ENCODE measurements at places on chromosomes 2 and 18.

DNA sequence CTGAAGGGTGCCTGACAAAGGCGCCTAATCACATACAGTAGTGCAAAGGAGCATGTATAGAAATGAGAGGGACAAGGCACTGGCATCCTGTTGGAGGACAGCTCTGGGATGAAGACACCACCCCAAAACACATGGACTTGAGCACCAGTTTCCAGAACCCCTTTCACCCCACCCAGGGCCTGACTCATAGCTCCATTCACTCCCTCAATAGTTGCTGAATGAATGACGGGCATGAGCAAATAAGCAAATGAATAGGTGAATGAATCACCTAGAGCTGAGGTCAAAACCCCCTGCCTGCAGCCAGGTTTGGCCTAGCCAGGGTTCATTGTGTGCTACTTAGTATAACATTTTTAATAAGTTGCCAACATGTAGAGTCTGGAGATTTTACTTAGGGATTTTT is 66.3 kb downstream of the NRP2 start:
- no peak for DNase-seq

DNA sequence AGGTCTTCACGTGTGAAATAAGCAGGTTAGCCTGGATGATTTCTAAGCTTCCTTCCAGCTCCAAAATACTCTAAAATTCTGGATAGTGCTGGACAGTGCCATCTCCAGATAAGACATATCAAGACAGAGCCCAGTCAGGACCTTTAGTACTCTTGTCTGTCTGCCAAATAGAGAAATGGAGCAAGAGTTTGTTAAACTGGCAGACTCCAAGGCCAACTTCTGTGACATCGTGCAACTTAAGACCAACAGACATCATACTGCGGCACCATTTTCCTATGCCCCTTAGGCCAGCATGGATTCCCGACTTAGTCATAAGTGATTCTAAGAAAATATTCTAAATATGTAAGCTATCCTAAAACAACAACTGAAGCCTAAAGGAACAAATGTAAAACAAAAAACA is 118.6 kb downstream of the RBMS1 start:
- no peak for DNase-seq

GRCh38 chr2:190031969-190032618 is 30.4 kb downstream of the MSTN start:
- no peak for DNase-seq

DNA sequence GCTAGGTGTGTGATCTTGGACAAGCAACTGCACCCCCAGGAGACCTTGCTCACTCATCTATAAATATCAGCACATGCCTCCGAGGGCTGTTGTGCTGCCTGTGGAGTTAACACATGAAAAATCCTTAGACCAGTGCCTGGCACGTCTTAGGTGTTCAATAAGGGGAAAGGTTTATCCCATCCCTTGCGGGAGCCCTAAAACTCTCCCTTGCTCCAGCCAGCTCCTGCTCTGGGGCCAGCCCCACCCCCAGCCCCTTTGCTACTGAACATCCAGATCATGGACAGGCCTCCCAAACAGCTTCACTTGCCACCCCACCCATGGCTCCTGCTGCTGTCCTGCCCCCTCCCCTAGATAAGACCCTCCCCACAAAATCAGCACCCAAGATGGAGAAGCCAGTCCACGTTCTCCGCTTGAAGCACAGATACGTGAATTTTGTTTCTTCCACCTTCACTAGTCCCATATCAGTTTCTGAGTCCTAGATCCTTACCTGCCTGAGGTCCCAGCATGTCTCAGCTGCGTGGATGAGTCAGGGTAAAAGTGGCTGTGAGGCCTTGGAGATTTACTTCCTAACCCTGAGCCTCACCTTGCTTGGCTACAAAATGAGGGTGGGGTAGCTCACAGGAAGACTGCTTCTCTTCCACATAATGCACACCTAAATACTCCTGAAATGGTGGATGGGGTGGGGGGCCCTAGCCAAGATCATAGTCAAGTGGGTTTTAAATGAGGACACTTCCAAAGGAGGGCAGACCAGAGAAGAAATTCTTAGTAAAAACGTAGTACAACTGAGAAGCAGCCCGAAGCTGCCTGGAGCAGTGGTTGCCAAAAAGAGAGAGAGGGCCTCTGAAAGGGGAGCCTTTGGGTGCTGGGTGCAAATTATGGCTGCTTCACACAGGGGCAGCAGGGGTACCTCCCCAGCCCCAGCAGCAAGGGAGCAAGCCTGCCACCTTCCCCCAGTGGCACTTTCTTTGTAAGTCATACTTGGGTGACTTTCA is 40.4 kb downstream of the C1QL2 start:
- DNase-seq, result no peak

DNA sequence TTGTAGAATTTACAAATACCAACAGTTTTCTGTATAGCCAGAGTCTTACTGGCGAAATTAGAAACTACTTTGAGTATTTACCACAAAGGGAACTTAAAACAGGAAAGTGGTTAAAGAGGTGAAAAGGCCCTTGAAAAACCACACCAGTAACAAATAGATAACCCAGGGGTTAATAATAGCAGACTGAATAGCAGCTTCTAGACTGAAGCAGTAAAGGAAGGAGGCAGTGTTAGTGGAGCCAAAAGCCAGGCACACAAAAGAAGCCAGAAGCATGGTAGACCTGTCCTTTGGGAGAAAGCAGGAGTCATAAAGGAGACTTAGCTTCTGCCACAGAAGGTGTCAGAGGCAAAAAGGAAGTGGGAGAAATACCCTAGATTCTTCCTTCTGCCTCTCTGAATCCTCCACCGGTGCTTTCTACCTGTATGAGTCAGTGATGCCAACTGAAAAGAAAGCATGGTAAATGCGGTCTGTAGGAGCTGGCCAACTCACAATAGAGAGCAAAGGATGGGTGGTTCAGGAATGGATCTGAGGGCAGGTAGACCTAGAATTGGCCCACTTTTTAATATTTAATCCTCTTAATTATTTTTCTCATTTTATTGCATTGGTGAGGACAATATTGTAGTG is 97.3 kb downstream of the ARL6IP6 start:
- no peak for DNase-seq

DNA sequence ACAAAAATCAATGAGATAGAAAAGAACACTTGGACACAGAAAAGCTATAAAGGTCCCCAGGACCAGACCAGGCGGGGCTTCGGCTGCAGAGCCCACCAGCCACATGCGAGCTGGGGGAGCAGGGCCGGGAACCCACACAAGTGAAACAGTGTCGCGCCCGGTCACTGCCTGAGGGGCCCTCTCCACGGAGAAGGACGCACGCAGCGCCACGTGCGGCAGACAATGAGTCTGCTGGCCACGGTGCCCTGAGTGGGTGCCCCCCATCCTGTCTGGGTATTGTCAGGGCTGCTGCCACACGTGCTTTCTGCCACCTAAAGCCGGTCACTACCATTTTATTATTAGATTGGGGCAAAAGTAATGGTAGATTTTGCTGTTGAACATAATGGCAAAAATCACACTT is 207.9 kb upstream of the HDAC4 start:
- DNase-seq, result no peak

DNA sequence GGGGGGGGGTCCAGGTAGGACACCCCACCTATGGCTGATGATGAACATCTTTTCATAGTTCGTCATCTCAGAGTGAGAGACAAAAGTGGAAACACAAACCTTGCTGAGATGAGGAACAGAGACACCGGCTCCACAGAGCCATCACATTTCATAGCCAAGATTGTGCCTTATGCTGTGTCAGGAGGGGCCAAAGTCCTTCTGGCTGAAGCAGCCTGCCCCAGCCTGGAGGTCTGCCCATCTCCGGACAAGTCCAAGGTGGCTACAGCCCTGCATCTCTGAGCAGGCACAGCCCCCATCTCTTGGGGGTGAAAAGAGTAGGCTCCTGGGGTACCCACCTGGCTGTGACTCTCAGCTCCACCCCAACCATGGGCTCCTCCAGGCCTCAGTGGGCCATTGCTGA is 70.3 kb downstream of the ZBTB7C start:
- DNase-seq, result no peak
